Activated T-cell treated with anti-CD3 and anti-CD28 coated beads for 4 hours (primary cell): ENCODE measurements at places on chromosomes 16 and 17.
A peak's percentile ranks its signal among the peaks of the same experiment; 100 is the strongest.

DNA sequence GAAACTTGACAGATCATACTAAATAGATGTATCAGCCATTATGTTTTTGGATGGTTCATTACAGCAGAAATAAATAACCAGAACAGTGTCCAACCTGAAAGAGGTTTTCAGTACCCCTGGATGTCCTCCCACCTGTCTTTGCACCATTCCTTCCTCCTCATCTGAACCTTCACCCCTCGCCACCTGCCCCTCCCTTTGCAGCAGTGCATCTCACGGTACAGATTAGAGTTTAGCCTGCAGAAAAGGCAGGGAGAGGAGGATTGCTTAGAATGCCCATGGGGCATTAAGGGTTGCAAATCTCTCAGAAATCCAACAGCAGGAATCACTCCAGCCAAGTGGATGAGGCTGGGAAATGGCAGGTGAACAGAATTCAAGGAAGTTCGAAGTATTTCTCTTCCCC is 155.0 kb downstream of the HS3ST2 start:
- DNase-seq = no peak

GRCh38 chr17:32870027-32870670 is 6.8 kb downstream of the MYO1D start:
- no peak for DNase-seq

DNA sequence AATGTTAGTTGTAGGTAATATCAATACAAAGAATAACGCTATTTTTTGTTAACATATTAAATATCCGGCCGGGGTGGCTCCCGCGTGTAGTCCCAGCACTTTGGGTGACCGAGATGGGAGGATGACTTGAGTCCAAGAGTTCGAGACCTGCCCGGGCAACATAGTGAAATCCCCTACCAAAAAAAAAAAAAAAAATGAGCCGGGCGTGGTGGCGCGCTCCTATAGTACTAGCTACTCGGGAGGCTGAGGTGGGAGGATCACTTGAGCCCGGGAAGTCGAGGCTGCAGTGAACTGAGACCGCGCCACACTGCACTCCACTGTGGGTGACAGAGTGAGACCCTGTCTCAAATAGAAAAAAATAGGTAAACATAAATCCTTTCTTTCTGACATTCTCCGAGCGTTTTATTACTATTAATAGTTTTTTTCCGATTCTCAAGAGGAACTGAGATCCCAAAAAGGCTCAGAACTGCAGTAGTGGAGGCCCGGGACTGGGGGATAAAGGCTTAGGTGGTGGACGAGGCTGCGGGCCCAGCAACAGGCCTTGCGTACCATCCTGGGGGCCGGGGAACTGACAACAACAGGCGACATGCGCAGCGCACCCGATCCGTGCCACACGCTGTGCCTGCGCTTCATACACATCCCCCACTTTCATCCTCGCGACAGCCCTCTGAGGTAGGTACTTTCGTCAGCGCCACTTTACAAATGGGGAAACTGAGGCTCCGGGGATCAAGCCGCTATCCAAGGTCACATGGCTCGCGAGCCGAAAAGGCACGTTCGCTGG is 919 bp downstream of the N4BP1 start:
- peak; percentile 23 for DNase-seq

DNA sequence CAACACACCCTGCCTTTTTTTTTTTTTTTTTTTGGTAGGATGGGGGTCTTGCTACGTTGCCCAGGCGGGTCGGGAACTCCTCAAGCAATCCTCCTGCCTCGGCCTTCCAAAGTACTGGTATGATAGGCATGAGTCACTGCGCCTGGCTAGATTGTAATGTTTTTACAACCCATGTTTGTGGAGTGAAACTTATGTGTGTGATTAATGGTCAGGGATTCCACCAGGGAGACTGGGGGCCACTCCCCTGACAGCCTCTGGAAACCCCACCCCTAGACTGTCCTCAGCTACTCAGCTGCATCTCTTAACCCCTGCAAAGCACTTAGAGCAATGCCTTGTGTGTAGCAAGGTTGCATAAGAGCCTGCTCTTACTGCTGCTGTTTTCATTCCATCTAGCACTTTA is 220.5 kb downstream of the PARN start:
- no peak for DNase-seq

- DNase-seq = no peak
Observed at GRCh38 chr17:73742948-73743381, 98.7 kb upstream of the SDK2 start.

DNA sequence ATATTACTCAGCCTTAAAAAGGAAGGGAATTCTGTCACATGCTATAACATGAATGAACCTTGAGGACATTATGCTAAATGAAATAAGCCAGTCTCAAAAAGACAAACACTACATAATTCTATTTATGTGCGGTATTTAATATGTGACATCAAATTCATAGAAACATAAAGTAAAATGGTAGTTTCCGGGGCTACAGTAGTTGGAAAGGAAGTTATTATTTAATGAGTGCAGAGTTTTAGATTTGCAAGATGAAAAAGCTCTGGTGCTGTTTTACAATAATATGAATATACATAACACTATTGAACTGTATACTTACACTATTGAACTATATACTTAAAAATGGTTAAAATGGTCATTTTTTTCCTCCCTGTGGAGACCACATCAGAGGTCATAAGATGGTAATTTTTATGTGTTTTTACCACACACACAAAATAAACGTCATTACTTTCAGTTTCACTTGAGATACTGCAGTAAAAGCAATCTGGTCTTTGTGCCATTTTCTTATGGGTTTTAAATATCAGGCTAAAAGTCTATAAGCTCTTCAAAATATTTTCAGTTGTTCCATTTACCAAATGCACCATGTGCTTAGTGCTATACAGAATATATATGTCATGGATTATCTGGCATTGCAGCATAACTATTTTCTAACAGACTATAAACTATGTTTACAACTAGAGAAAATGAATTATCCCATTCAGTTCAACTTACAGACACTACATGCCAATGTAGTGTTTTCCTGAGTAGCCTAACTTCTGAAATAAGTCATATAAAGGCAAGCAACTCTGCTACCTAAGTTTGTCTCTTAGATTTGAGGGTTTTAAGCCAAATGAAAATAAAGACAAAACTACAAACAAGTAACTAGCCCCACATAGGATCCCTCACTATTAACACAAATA is 90.9 kb downstream of the SPAG9 start:
- no peak for DNase-seq

GRCh38 chr16:17213025-17213424 is 257.7 kb downstream of the XYLT1 start:
- no peak for DNase-seq

GRCh38 chr16:1050516-1050915 is 22.0 kb upstream of the SSTR5 start:
- DNase-seq = no peak

GRCh38 chr16:64996641-64997040 is 125.2 kb downstream of the CDH11 start:
- no peak for DNase-seq

GRCh38 chr17:73989671-73990070 is 213.8 kb upstream of the RPL38 start:
- no peak for DNase-seq

GRCh38 chr16:14121142-14121541 is 50.0 kb downstream of the MRTFB start:
- no peak for DNase-seq
